ENCODE measurements at places on chromosomes 7 and 10.
A peak's percentile ranks its signal among the peaks of the same experiment; 100 is the strongest.

GRCh38 chr10:92530421-92530820 is 43.5 kb downstream of the IDE start:
- DNase-seq, result peak; percentile 21

DNA sequence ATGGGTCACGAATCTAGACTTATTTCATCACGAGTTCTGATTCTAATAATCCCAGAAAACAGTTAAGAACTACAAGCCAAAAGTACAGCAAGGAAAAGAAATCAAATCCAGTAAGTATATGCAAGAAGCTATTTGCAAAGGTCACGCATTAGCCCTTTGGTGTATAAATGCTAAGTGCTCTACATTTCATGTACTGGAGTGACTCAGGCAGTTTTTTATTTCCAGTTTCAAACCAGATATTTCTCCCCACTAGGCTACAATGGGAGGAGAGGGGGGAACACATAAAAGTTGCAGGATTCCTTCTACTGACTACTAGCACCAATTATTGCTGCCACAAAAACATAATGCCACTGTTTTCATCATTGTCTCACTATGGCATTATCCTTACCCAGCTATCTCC is 148.0 kb downstream of the NRCAM start:
- DNase-seq, result no peak

DNA sequence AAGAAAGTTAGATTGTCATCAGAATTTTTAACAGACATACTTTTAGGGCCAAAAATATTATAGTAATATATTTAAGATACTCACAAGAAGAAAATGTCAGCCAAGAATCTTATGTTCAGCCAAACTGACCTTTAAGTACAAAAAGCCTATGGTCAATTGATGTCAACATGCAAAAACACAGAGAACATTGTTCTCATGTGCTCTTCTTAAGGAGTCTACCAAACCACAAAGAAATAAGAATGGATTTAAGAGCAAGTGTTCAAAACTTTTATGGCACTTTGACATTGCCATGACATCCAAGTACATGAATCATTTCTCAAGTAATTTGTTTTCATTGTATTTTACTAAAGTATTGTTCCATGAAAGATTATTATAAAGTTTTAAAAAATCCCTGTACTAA is 180.4 kb downstream of the TMEM26 start:
- DNase-seq, result no peak

DNA sequence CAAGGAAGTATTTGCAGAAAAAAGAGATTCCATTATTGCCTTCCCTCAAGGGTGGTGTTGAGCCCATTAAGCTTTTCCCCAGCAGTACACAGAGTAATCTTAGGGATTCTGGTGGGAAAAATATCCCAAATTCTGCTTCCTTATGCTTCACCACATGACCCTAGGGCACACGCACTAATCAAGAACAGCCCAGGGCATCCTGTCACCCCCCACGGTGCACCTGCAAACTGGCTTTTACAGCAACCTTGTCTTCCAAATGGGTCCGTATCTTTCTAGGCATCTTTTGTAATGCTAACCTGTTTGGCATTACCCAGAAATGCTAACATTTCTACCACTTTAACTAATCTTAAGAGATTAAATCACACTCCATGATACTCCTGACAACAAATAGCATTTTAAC is 926 bp upstream of the C7orf33 start:
- no peak for DNase-seq

DNA sequence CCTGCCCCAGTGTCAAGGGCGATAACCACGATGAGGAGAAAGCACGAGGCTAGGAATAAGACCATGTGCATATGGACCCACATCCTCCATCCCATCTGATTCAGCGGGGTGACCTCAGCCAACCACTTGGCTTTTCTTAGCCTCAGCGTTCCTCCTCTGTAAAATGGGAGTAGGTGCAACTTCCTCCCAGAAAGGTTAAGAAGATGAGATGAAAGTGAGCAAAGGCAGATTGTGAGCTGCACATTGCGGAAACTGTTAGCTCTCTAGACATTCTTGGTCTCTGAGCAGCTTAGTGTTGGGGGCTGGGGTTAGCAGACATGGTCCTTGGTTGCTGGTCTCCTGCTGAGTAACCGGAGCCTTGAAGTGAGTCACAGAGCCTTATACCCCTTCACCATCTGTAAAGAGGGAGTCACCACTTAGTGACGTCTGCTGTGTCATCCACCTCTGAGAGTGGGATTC is 497.3 kb upstream of the GALNT17 start:
- DNase-seq, result peak; percentile 89

DNA sequence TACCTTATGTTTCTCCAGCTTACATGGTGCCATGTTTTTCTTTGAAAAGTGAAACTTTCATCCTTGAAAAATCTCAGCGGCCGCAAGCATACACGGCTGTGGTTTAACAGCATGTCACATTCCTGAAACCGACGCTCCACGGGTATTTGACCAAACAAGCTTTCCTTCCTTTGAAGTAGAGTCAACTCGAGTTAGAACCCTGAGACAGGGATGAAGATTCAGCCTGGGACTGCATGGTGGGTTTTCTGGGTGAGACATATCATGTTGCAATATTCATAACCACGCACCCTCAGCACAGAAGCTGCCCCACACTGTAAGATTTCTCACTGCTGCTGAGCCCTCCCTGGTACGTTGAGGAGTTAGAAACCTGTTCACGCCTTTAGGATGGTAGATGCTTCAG is 8.1 kb downstream of the CYP26A1 start:
- no peak for DNase-seq

GRCh38 chr7:2354939-2355704 is 495 bp downstream of the EIF3B start:
- DNase-seq, result no peak

- no peak for DNase-seq
Measured at GRCh38 chr7:66921396-66921917, 432 bp downstream of the TMEM248 start.

- DNase-seq, result no peak
Measured at GRCh38 chr10:101050208-101051069, 11.3 kb upstream of the KAZALD1 start.

- DNase-seq, result no peak
Measured at GRCh38 chr10:98790817-98791216, 344.1 kb upstream of the HPS1 start.

GRCh38 chr10:546971-547590 is 142.4 kb downstream of the DIP2C start:
- DNase-seq, result no peak

GRCh38 chr10:31352436-31353226 is 33.6 kb downstream of the ZEB1 start:
- DNase-seq, result no peak

- no peak for DNase-seq
Measured at GRCh38 chr7:23405240-23405618, 65.1 kb downstream of the IGF2BP3 start.

- DNase-seq, result no peak
Measured at GRCh38 chr10:20890491-20891337, 6.4 kb downstream of the NEBL start.

GRCh38 chr7:80303315-80303714 is 168.7 kb downstream of the GNAI1 start:
- DNase-seq, result no peak

GRCh38 chr10:73991884-73992245 is 6.1 kb upstream of the VCL start:
- no peak for DNase-seq

DNA sequence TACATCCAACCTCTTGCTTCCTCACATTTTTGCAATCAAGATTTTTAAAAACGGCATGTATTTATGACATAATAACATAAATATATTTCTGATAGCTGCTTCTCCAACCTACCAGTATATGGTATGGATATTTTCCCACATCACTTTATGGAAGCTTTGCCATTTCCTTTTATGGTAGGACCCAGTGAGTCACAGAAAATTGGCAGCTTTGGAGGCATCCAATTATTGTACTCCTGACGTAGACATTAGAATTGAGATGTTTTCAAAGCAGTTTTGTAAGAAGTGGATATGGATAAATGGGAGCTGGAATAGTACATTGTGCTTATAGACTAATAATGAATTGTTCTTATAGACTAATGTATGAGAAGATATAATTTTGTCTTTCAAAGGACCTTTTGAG is 23.8 kb upstream of the BICC1 start:
- peak; percentile 44 for DNase-seq

DNA sequence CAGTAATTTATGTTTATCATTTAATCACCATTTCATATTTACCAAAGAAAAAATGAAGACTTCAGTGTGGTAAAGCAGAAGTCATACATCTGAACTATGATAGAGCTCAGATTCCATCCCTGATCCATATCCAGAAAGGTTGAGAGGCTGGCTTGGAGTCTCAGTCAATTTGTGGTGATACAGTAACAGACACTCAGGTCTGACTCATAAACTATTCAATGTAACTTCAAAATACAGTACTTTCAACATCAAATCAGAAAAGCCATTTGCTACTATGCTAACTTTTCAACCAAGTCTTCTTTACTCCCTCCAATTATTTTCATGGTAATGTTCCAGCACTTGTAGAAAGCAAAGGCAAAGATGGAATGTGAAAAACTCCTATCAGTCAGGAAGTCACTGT is 190.4 kb downstream of the HDAC9 start:
- DNase-seq, result no peak

- DNase-seq, result no peak
Measured at GRCh38 chr10:124158592-124158991, 65.2 kb upstream of the CHST15 start.

GRCh38 chr10:6348096-6348874 is 145.6 kb downstream of the PFKFB3 start:
- DNase-seq, result no peak

DNA sequence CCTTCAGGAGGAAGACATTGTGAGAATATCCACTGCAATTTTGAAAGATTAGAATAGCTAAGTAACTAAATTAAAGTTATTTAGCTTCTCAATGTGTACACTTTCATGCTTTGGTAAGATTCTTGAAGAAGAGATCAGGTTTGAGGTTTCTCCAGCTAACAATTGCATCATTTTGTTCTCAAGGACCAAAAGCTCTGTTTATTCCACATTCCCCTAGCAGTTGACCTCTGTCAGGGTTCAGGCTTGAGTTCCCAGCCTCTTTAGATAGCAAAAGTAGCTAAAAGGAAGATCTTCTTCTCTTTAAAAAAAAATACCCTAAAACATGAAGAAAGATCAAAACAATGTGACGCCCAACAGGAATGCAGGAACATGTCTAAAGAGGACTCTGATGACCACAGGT is 179.4 kb upstream of the IGFBP3 start:
- no peak for DNase-seq

DNA sequence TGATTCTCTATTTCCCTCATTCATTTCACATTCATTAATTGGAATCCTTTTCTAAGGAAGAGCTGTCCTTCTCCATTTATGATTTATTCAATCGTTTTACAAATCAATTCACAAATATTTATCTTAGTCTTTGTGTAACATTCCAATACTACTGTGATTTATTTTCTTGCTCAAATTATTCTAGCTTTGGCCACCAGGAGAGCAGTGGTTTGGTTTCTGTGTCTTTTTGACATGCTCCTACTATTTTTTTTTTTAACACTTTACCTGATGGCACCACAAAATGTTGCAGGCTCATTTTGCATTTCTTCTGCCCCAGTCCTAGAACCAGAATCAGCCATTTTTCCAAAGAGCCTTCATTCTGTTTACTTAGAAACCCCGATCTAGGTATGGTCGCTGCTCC is 13.3 kb upstream of the RBM33 start:
- DNase-seq, result no peak

DNA sequence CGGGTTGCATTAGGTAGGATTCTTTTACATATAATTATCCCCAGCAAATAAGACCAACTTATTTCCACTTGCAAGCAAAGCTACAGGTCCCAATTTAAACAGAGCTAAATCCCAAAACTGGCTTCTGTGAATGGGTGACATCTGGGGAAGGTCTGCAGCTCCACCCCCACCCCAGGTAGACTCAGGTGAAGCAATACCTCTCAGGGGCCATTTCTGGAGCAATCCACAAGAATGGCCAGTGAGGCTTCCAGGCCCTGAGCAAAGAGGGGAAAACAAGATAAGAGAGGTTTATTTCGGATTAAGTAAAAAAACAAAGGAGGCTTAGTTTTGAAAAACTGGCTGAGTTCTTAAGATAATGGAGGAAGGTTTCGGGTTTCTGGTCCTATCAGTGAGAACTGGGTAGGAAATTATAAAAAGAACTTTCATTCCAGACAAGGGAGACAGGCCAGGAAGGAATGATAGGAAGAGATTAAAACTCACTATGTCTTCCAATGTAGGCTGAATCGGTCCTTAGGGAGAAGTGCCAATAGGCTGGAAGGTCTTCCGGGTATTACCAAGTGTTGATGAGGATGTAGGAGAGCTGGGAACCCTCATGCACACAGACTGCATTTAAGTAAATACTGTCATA is 25.4 kb downstream of the SH3PXD2A start:
- DNase-seq, result no peak

DNA sequence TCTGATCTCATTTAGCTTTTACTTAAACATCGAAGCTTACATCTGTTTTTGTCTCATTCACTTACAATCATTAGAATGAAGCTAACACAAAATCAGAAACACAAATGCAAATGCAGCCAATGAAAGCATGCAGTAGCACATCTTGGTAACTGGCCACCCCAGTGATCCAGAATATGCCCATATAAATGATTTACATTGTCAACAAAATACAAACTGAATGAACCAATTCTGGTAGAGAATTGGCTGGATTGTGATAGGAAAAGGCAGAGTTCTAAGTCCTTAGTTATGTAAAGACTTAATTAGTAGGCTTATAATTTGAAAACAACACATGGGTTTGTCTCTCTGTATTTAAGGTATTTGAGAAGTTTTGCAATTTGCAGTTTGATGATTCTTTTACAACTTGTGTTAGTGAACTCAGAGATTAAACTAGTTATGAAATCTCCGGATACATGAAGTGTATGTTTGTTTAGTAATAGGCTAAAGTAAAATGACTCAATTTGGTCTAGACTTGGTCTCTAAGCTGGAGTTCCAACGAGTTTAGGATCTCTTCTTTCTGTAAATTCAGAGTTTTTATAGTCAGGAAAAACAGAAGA is 21.2 kb downstream of the TECTB start:
- DNase-seq, result peak; percentile 41

GRCh38 chr7:4834601-4835397 is 27.0 kb downstream of the PAPOLB start:
- DNase-seq, result no peak

- no peak for DNase-seq
Measured at GRCh38 chr10:91411621-91412020, 1.5 kb downstream of the HECTD2 start.

- DNase-seq, result no peak
Measured at GRCh38 chr10:6162589-6163356, 40.0 kb upstream of the PFKFB3 start.

GRCh38 chr10:44689368-44689767 is 221.8 kb upstream of the TMEM72 start:
- no peak for DNase-seq

DNA sequence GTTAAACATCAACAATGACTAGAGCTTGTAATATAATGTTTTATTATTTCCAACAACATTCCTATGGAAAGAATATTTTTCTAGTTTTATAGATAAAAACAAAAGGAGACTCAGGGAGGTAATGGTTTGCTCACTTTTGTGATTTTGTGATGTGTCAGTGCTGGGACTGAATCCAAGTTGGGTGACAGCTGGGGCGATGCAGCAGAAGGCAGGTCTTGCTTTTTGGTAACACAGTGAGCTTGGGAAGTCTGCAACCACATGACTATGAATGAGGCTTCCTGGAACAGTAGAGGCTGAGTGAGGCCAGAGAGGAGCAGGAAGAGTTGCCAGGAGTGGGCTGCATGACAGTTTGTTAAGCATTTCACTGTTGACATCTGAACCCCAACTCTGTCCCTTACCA is 4.9 kb upstream of the YKT6 start:
- no peak for DNase-seq

- DNase-seq, result no peak
Measured at GRCh38 chr7:73823257-73823656, 7.5 kb upstream of the CLDN4 start.
